Small intestine (tissue), 16 donors: ENCODE measurements at places on chromosomes 2 and 18.

DNA sequence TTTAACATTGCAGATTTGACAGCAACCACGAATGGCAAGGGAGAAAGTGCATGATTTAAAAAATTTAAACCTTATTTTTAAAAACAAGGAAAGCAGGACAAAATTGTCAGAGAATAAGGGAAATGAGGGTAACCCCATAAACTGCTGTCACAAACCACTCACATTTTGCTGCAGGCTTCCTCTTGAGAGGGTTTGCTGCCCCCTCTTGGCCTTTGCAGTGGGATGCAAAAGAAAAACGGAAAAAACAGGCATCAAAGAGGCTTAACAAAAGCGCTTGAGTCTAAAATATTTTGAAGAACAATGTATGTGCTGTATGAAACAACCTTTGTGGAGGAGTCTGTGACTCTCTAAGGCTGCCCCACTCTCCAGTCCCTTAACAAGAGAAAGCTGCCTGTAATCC lies 91.6 kb downstream of the TMX3 start:
- peak; percentile 30 for DNase-seq

- DNase-seq, result no peak
Observed at GRCh38 chr2:241514553-241514952, 6.2 kb upstream of the STK25 start.

- no peak for DNase-seq
Observed at GRCh38 chr18:60624207-60624606, 251.6 kb upstream of the MC4R start.

- DNase-seq, result no peak
Observed at GRCh38 chr18:36124841-36125240, 4.3 kb downstream of the SLC39A6 start.

DNA sequence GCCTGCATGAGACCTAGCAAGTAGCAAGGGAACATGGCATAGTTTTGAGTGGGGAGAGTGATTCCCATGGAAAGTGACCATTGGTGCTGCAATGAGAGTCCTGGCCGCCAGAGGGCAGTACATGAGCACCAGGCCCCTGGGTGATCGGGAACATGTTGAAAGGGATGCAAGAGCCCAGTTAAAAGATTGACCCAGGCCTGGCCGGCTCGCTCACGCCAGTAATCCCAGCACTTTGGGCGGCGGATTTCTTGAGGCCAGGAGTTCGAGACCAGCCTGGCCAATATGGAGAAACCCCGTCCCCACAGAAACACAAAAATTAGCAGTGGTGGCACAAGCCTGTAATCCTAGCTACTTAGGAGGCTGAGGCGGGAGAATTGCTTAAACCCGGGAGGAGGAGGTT lies 22.2 kb downstream of the FAP start:
- DNase-seq, result peak; percentile 45

DNA sequence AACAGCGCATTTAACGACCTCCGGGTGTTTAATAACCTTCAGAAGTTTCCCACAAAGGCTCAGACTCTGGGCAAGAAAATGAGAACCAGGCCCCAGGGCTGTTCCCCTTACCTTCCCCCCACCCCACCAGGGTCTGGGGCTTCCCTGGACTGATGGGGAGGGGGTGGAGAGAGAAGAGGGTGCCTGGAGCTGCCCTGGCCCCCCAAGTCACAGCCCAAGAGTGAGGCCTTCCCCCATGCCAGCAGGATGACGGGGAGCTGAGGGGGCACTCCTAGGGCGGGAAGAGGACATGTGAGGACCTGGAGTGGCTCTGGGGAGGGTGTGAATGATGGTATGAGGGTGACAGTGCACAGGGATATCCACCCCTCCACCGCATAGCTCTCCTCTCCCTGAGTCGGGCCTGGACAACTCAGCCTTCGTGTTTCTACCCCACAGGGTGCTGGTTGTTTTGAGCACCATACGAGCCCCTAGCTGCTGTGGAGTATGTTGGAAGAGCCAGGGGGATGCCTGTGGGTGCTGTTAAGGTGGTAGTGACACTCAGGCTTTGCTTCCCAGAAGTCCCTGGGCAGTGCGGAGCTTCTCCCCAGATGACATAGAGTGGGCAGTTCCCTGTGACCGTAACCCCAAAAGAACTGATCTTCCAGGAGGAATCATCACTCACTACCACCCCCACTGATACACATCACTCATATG lies 3.9 kb downstream of the PKDCC start:
- peak; percentile 58 for DNase-seq

GRCh38 chr18:74963820-74964446 lies 245.0 kb downstream of the PTGR3 start:
- DNase-seq, result peak; percentile 52

GRCh38 chr2:225040142-225040541 lies 2.1 kb downstream of the DOCK10 start:
- no peak for DNase-seq

DNA sequence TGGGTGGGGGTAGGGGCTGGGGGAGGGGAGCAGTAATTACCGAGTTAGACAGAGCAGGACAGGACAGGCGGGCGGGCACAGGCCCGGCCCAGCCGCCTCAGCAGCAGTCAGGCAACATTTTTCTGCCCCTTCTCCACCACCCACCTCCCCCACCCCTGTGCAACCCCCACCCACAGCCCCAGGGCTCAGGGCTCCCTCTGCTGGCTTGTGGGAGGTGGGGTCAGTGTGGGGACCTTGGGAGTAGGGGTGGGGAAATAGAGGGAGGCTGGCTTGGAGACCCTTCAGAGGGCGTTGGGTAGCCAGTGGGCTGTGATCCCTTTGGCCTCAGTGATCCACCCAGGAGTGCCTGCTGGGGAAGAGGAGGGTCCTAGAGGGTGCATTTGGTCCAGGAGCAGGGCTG lies 6.4 kb downstream of the WNT6 start:
- no peak for DNase-seq

DNA sequence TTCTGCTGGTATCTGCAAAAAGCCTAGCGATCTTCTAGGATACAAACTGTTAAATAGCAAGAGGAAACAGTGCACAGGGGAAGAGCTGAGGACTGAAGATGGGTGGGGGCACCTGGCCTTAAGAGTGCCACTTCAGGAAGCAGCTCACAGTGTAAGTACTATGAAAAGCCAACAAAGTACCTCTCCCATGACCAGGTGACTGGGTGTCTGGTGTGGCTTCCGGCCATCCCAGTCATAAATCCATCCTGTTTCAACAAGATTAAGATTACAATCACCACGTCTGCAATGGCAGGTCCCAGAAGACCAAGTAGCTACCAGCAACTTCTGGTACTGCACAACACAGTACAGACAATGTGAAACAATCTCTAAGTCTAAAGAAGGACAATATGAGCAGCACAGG lies 15.9 kb downstream of the ERFE start:
- DNase-seq, result no peak

GRCh38 chr2:204030322-204030721 lies 93.8 kb downstream of the ICOS start:
- no peak for DNase-seq

GRCh38 chr2:40230707-40231432 lies 221.0 kb downstream of the SLC8A1 start:
- no peak for DNase-seq

- no peak for DNase-seq
Observed at GRCh38 chr2:103167599-103167998, 405.8 kb downstream of the TMEM182 start.

- DNase-seq, result no peak
Observed at GRCh38 chr2:99899882-99900281, 242.5 kb downstream of the AFF3 start.

- no peak for DNase-seq
Observed at GRCh38 chr2:9024575-9024974, 21.1 kb upstream of the MBOAT2 start.
